ENCODE measurements at places on chromosomes 2 and 18.

GRCh38 chr2:138213084-138213483 is 248.8 kb downstream of the HNMT start:
- no peaks in the 10 kb centered on the region for H3K4me1 ChIP-seq
- no peaks in the 10 kb centered on the region for H3K27me3 ChIP-seq
- no peaks in the 10 kb centered on the region for H3K36me3 ChIP-seq
- DNase-seq, result no peak
- H3K27ac ChIP-seq, result no peak overlapping the region
- H3K4me3 ChIP-seq, result no peak overlapping the region

DNA sequence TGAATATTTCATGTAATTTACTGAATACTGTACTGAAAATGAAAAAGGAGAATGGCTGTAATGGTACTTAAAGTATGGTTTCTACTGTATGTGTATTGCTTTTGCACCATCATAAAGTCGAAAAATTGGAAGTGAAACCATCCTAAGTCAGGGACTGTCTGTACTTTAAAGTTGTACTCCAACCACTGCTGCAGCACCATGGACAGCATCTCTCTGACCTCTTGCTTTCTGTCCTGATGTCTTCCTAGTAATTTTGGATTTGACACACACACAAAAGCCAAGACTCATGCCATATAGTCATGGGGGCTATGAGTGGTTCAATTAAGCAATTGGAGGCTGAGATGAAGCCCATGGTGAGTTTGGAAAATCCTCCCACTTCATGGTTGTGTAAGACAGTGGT is 256.3 kb upstream of the PKDCC start:
- no peak overlapping the region for H3K27ac ChIP-seq
- no peaks in the 10 kb centered on the region for H3K36me3 ChIP-seq
- peak; percentile 43 for DNase-seq
- no peaks in the 10 kb centered on the region for H3K4me1 ChIP-seq
- H3K27me3 ChIP-seq, result no peaks in the 10 kb centered on the region
- H3K4me3 ChIP-seq, result no peak overlapping the region

DNA sequence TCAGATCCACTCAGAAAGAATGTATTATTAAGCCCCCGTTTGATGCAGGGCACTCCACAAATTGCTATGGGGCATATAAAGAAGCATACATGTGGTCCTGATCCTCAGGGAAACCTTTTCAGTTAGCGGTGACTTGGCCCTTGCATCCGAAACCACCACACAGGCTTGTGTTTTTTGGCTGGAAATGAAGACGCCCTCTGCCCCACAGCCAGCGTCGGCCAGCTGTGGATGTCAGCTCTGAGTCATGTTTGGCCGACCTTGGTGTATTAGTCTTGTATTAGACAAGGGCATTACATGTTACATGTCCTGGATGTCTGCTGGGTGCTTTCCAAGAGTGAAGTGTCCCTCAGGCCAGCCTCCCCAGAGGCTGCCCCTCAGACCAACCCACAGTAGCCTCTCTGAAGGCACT is 107.6 kb upstream of the MAP3K20 start:
- no peak overlapping the region for H3K4me3 ChIP-seq
- H3K36me3 ChIP-seq, result no peaks in the 10 kb centered on the region
- no peaks in the 10 kb centered on the region for H3K27me3 ChIP-seq
- no peak overlapping the region for H3K27ac ChIP-seq
- peaks cover 2% of the 10 kb centered on the region for H3K4me1 ChIP-seq

GRCh38 chr18:834082-834720 is 22.2 kb upstream of the YES1 start:
- H3K27ac ChIP-seq, result no peak overlapping the region
- H3K36me3 ChIP-seq, result no peaks in the 10 kb centered on the region
- peaks cover 7% of the 10 kb centered on the region for H3K4me1 ChIP-seq
- H3K27me3 ChIP-seq, result no peaks in the 10 kb centered on the region
- no peak for DNase-seq

- H3K27me3 ChIP-seq, result no peaks in the 10 kb centered on the region
- H3K36me3 ChIP-seq, result no peaks in the 10 kb centered on the region
- no peak for DNase-seq
- no peaks in the 10 kb centered on the region for H3K4me1 ChIP-seq
- H3K4me3 ChIP-seq, result no peak overlapping the region
- no peak overlapping the region for H3K27ac ChIP-seq
Observed at GRCh38 chr18:8571399-8571798, 37.8 kb upstream of the RAB12 start.

- no peaks in the 10 kb centered on the region for H3K36me3 ChIP-seq
- no peaks in the 10 kb centered on the region for H3K4me1 ChIP-seq
- H3K27ac ChIP-seq, result no peak overlapping the region
Observed at GRCh38 chr2:85706599-85707296, 12.6 kb downstream of the GNLY start.

DNA sequence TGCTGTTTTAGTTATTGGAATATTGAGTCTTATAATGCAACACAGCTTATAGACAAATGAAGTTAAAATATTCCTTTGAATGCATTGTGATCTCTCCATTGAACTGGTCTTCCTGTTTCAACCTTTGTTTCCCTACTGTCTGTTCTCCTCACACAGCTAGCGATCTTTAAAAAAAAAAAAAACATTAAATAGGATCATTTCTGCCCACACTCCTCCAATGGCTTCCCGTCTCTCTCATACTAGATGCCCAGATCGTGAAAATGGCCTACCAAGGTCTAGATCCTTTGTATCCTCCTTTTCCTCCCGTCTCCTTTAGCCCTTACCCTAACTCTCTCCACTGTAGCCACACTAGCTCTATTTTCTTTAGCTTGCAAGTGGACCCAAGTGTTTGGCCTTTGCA is 2.4 kb downstream of the FAM171B start:
- DNase-seq, result no peak
- no peak overlapping the region for H3K4me3 ChIP-seq
- no peaks in the 10 kb centered on the region for H3K36me3 ChIP-seq
- H3K27me3 ChIP-seq, result no peaks in the 10 kb centered on the region
- H3K4me1 ChIP-seq, result peaks cover 4% of the 10 kb centered on the region

GRCh38 chr2:32715391-32715841 is 87.6 kb downstream of the TTC27 start:
- H3K27ac ChIP-seq, result no peak overlapping the region
- no peaks in the 10 kb centered on the region for H3K4me1 ChIP-seq
- H3K4me3 ChIP-seq, result no peak overlapping the region
- no peak for DNase-seq
- no peaks in the 10 kb centered on the region for H3K27me3 ChIP-seq

GRCh38 chr2:170044751-170045478 is 133.0 kb upstream of the MYO3B start:
- H3K36me3 ChIP-seq, result no peaks in the 10 kb centered on the region
- H3K4me3 ChIP-seq, result no peak overlapping the region
- H3K27ac ChIP-seq, result no peak overlapping the region
- DNase-seq, result no peak

- H3K27ac ChIP-seq, result no peak overlapping the region
- H3K36me3 ChIP-seq, result no peaks in the 10 kb centered on the region
- peaks cover 3% of the 10 kb centered on the region for H3K4me1 ChIP-seq
- no peak overlapping the region for H3K4me3 ChIP-seq
- H3K27me3 ChIP-seq, result no peaks in the 10 kb centered on the region
Observed at GRCh38 chr2:204670124-204670523, 124.8 kb downstream of the PARD3B start.

DNA sequence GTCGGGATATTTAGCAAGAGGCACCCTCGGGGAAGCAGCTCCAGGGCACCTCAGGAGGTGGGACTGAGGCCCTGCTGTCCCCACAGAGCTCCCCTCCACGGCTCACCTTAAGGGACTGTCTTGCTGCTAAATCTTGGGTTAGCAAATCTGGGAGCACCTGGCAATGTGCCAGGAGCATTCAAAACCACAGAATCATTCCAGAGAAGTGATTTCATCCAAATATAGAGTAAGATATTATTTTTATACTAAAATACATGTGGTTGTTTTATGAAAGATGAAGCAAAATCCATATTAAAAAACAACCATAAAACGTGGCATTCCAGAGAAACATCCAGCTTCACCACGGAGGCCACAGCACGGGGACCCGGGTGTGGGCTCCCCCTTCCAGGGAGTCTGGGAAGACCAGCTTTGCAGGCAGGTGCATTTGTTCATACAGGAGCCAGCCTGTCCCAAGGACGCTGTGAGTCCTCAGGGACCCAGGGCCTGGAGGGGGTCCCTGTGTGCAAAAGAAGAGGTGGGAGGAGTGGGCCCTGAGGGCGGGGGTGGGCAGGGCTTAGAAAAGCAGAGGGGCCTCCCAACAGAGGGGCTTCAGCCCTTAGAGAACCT is 16.3 kb downstream of the HS1BP3 start:
- H3K27me3 ChIP-seq, result no peaks in the 10 kb centered on the region
- H3K27ac ChIP-seq, result no peak overlapping the region
- H3K36me3 ChIP-seq, result no peaks in the 10 kb centered on the region
- peaks cover 7% of the 10 kb centered on the region for H3K4me1 ChIP-seq
- H3K4me3 ChIP-seq, result no peak overlapping the region

DNA sequence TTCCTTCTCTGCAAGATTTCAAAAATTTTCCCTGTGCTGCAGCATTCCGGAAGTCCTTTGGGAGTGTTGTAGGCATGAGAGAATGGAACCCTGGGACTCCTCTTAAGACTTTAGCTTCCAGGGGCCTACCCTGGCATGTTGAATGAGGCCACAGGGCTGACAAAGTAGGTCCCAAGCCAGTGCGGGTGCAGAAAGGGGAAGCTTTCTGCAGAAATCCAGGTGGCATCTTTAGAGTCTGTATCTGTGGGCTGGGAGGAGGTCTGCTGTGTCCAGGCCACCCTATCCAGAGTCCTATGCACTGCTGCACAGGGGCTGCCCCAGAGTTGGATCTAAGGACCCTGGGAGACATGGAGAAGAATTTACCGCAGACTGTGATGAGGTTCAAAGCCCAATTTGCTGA is 1.9 kb upstream of the SIX2 start:
- DNase-seq, result no peak
- H3K4me3 ChIP-seq, result no peak overlapping the region
- H3K27ac ChIP-seq, result no peak overlapping the region
- no peaks in the 10 kb centered on the region for H3K36me3 ChIP-seq
- peaks cover 12% of the 10 kb centered on the region for H3K4me1 ChIP-seq

DNA sequence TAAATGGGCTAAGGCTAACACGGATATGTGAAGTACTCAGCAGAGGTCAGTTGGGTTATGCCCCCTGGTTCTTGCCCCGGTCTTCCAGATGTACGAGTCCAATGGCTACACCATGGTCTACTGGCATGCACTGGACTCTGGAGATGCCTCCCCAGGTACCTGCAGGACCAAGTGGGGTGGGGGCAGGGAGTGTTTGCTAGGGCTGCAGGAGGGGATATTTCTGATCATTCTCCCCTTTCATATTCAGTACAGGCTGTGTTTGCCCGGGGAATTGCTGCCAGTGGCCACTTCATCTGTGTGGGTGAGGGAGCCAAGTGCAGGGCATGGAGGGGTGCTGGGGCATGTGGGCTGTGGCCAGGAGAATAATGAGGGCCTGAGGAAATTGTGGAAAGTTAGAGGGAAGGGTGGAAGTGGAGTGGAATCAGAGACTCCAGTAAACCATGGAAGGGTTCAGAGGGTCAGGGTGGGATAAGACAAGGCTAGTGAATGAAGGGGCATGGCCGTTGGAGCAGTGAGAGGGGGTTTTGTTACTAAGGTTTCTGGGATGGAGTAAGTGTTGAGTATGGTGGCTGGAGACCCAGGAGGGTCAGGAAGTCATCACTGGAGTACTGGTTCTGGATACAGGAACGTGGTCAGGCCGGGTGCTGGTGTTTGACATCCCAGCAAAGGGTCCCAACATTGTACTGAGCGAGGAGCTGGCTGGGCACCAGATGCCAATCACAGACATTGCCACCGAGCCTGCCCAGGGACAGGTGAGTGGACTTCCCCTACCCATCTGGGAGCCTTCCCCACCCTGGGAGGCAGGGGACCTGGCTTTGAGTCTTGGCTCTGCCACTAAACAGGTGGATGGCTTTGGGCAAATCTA is 1.9 kb downstream of the WDR54 start:
- H3K27me3 ChIP-seq, result no peaks in the 10 kb centered on the region
- peaks cover 49% of the 10 kb centered on the region for H3K36me3 ChIP-seq
- H3K27ac ChIP-seq, result no peak overlapping the region
- no peaks in the 10 kb centered on the region for H3K4me1 ChIP-seq

DNA sequence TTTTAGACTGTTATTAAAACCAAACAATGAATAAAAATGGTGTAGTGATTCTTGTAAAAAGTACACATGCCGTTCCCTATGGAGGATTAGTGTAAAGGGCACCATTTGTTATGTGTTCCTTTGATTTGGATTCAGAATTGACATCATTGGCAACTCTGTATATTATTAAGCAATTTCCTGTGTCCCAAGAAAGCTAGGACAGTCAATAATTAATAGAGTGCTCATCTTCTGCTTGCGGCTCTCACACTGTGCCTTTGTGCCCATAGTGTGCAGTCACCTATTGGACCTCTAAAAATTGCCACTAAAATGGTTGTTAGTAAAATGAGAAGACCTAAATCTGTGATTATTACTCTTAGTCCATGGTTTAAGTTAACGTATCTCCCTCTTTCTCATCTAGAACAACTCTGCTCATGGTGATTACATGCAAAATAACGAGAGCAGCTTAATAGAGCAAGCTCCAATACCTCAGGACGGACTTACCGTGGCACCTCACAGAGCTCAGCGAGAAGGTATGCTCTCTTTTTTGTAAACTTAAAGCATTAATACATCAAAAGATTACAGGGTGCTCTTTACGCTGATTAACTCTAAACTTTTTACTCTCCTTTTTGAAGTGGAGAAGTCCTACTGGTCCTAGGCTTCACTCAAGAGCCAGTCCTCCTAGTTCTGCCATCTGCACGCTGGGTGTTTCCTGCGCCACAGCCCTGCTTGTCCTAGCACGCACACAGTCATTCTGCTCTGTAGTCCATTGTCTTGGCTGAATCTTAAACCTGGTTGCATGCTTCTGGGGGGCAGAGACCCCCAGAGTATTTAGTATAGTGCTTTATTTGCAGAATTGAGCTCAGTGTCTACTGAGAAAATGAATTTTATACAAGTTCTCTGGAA is 16.7 kb downstream of the ZCCHC2 start:
- no peaks in the 10 kb centered on the region for H3K4me1 ChIP-seq
- no peak overlapping the region for H3K4me3 ChIP-seq
- peaks cover 3% of the 10 kb centered on the region for H3K36me3 ChIP-seq
- H3K27me3 ChIP-seq, result no peaks in the 10 kb centered on the region

DNA sequence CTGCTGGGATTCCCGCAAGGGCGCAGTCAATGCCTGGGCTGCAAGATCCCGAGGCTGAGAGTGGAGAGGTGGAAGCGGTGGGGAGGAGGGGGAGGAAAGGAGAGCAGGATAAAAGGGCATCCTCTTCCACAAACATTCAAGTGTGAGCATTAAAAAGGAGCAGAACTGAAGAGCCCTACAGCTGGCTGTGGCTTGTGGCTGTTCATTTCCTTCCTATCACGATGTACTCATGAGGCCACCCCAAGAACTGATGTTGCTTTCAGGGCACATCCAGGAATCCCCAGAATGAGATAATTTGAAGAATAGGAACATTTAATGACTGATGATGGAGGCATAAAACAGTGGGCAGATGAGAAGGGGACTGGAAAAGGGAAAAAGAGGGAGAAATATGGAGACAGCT is 230.8 kb upstream of the SMIM21 start:
- no peak for DNase-seq
- H3K36me3 ChIP-seq, result no peaks in the 10 kb centered on the region
- H3K27me3 ChIP-seq, result no peaks in the 10 kb centered on the region
- H3K27ac ChIP-seq, result no peak overlapping the region
- peaks cover 3% of the 10 kb centered on the region for H3K4me1 ChIP-seq
- H3K4me3 ChIP-seq, result no peak overlapping the region

DNA sequence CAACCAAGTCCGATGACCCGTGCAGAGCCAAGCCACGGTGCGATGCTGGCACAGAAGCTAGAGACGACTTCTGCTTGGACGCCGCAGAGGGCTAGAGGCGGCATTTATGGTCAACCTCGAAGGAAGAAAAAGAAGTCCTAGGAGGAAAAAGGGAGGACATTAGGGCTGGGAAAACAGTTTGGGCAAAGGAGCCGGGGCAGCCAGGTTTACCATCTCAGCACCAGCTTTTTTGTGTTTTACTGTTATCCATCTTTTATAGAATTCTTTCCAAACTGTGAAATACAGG is 643 bp upstream of the DTNB start:
- peak overlapping the region; percentile 72 for H3K4me3 ChIP-seq
- H3K27me3 ChIP-seq, result peaks cover 9% of the 10 kb centered on the region
- H3K36me3 ChIP-seq, result no peaks in the 10 kb centered on the region
- DNase-seq, result no peak
- H3K27ac ChIP-seq, result no peak overlapping the region

Data from neuronal stem cell (in vitro differentiated cells).